ENCODE measurements at places on chromosomes 1 and 21.

DNA sequence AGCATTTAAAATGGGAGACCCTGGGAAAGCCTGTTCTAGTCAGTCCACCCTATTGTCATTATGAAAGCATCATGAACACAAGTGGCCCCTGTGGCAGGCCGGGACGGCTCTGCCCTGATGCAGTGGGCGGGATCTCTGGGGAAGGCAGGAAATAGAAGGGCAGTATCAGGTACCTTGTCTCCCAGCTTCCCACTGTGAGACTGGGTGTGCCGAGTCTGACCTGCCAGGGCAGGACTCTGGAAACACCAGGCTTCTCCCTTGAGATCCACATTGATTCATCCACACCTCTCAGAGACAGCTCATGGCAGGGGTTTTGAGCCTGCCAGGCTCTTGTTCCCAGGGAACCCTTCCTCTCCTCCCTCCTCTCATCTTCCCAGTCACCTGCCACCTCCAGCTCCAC is 24.5 kb upstream of the GNPAT start:
- DNase-seq, result no peak

DNA sequence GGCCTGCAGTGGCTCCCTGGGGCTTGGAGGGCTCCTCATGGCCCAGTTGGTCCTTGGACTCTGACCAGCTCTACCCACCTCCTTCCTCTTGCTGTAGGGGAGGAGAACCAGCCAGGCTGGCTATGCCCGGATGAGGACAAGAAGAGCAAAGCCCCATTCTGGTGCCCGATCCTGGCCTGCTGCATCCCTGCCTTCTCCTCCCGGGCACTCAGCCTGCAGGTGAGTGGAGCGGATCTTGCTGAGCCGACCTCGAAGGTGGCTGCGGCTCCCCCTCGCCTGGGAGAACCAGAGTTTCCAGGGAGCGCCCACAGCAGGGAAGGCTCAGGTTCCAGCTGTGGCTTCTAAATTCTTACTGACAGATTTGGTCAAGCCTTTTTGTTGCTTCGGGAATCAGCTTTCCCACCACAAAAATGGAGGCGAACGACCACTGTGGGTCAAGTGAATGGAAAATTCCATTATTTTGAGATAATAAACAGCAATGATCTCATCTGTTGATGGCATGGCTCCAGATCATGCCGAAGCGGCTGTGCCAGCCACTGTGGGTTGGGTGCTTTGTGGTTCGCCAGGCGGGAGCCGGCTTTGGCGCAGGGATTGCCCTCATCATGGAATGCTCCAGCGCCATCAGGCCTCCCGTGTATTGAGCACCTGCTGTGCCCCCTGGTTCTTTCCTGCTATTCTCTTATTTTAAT is 106.5 kb upstream of the ACTL8 start:
- no peak for DNase-seq

DNA sequence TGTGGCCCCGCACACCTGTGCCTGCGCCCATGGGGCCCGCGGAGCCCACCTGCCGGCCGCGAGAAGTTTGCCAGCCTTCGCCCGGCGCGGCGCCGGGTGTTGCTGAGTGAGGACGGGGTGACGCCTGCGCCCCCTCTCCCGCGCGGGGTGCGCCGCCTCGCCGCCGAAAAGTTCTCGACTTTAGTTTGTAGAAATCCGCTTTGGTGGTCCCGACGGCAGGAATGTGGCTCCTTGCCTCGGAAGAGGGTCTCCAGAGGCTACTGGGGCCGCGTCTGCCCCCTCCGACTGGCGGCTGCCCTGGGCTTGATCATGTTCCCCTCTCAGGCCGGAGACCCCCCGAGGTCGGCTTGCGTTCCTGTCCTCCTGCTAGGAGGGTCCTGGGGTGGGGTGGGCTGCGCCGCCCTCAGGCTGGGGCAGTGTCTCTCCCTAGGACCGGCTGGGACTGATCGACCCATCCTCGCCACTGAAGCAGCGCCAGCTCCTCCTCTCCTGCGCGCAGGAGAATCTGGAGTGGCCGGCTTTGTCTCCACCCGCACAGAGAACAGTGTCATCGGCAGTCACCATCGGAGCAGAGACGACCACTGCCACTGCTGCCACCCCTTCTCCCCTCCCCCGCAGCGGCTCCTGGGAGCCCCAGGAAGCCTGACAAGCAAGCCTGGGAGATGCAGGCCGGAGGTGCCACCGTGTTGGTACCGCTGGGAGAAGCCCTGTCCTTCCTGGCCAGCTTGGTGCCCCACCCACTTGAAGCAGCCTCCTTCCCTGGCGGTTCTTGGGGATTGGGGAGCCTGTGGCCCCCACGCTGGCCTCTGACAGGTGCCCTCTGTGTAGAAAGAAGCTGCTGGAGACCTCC is 553 bp upstream of the SLC30A2 start:
- no peak for DNase-seq

GRCh38 chr1:242546441-242546840 is 21.9 kb upstream of the PLD5 start:
- DNase-seq, result no peak

GRCh38 chr1:36279110-36279788 is 26.9 kb upstream of the SH3D21 start:
- no peak for DNase-seq

GRCh38 chr1:239811211-239811885 is 280.3 kb upstream of the FMN2 start:
- DNase-seq, result no peak

- no peak for DNase-seq
Measured at GRCh38 chr1:199242601-199243000, 603.8 kb downstream of the PTPRC start.

DNA sequence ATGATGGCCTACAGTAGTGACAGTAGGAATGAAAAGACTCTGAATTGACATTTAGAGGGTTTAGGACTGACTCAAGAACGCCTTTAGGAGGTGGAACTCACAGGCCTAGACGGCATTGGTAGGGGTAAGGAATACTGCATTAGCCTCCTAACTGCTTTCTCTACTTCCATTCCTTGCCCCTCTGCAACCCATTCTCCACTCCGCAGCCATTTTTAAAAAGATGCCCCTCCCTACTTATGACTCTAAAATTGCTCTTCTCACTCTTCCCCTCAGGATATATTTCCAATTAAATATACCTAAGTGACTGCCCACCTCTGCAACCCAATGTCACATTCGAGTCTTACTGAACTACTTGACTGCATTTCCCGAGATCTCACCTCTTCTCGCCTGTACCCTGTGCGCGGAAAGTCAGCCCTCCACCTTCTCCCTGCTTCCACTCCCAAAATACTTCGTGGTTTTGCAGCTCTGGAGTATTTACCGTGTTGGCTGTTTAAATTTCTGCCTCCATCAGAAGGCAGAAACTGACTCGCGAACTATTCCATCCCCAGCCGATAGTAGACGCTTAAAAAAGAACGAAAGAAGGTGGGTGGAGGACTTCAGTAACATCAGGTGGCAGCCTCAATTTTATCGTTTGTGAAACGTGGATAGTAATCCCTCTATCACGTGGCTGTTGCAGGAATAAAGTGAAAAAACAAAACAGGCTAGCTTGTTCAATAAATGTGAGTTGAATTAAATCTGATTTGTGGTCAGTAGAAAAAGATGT is 1.1 kb upstream of the YBX1 start:
- no peak for DNase-seq

- DNase-seq, result no peak
Measured at GRCh38 chr1:35600593-35600992, 27.5 kb downstream of the TFAP2E start.

- DNase-seq, result no peak
Measured at GRCh38 chr21:31537872-31538576, 121.5 kb upstream of the SOD1 start.

DNA sequence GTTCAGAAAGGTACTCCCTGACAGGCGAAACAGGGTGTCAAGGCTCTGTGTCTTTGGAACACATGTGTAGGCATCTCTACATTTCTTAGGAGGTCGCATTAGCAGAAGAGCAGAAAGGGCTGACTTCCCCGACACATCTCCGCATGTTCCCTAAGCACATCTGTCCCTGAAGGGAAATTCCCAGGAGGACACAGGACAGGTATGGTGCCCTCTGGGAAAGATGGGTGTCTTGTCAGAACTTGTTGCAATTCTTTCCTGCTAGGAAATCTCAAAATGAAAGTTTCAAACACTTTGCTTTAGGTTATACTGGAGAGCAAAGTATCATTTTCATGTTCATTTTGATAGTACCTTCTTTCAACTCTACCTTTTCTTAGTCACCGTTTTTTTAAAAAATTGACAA is 2.0 kb downstream of the DSCAM start:
- no peak for DNase-seq

DNA sequence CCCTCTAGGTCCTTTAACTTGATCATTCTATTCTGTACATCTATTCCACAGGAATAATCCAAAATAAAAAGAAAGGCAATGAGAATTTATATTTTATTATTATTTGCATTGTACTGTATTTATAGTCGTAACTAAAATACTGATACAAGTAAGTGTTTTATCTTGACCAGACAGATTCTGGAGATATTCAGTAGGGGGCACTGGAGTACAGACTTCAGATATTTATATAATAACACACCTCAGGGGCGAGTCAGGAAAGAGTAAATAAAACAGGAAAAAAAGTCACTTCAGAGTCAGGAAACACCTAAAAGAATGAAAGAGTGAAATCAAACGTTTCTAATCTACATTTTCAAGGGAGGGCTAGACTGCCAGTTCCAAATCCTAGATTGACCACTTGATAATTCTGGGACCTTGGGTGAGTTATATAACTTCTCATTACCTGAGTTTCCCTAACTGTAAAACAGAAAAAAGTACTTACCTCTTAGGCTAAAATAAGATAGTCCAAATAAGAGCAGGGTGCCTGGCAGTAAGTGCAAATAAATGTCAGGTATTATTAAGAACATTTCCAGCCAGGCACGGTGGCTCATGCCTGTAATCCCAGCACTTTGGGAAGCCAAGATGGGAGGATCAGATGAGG is 31.1 kb upstream of the MTF1 start:
- no peak for DNase-seq

- no peak for DNase-seq
Measured at GRCh38 chr1:70091811-70092210, 113.6 kb downstream of the LRRC40 start.

GRCh38 chr1:239765163-239765562 is 326.5 kb upstream of the FMN2 start:
- no peak for DNase-seq

- no peak for DNase-seq
Measured at GRCh38 chr21:28754127-28754611, 238.5 kb downstream of the LTN1 start.

- no peak for DNase-seq
Measured at GRCh38 chr1:8423692-8424538, 106.0 kb downstream of the SLC45A1 start.

DNA sequence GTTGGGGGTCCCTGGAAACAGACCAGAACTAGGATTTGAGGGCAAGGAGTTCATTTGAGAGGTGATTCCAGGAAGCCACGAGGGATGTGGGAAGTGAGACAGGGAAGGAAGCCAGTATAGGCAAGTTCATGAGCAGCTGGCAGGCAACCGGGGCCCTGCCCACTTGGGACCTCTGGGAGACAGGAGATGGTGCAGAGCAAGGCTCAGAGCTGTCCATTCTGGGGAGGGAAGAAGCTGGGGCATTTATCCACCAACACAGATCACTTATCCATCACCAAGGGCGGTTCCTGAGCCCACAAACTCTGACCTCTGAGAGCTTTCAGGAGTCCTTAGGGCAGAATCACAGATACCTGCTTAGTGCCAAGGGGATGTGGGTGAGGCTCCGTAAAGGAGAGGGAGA is 16.8 kb downstream of the EDN2 start:
- DNase-seq, result no peak

DNA sequence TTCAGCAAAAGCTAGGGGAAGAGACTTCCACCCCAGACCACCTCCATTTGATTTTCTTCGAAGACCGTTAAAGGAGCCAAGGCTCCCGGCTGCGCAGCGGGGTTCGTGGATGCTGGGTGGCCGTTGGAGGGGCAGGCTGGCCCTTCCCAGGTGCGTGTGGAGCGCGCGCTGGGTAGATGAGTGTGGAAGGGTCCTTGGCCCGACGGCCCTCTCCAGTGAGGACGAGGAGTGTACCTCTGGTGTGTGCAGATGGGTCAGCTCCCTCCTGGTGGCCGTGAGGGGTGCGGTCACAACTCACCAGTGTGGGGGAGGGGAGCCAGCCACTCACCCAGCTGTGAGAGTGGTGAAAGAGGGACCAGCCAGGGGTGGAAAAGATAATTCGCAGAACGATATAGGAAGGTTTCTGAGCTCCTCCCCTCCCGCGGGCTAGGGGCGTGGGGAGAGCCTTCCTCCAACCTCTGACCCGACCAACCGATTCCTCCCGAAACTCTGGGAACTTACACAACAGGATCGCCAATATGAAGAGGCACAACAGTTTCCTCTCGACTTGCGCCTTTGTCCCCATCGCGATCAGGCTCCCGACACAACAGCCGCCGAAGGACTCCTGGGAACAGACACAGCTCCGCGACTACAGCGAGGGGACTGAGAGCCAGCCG is at the start of gene F11R:
F11R (minus strand) TSS at position 644 of the 656 bp plus-strand sequence; CDS start at position 565, 79 bp downstream.
- DNase-seq, result no peak

DNA sequence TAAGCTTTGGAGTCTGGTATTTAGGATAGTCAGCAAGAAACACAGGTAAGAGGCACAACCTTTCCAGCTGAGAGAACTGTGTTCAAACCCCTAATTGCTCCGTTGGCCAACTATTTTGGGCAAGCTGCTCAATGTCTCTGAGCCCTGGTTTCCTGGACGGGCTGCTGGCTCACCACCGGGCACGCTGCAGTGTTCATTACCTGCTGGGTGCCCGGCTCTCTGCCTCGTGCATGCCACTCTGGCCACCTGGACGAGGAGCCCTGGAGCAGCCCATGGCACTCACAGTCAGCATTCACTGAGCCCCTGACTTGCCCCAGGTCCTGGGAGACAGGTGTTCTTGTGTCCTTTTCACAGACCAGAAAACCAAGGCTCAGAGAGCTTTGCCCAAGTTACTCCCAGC is 51.0 kb downstream of the DMRTB1 start:
- no peak for DNase-seq

GRCh38 chr21:33202464-33203363 is 27.0 kb upstream of the IFNAR2 start:
- no peak for DNase-seq

- no peak for DNase-seq
Measured at GRCh38 chr1:185886046-185886445, 151.9 kb downstream of the HMCN1 start.

- no peak for DNase-seq
Measured at GRCh38 chr1:63892632-63893395, 119.0 kb downstream of the ROR1 start.

DNA sequence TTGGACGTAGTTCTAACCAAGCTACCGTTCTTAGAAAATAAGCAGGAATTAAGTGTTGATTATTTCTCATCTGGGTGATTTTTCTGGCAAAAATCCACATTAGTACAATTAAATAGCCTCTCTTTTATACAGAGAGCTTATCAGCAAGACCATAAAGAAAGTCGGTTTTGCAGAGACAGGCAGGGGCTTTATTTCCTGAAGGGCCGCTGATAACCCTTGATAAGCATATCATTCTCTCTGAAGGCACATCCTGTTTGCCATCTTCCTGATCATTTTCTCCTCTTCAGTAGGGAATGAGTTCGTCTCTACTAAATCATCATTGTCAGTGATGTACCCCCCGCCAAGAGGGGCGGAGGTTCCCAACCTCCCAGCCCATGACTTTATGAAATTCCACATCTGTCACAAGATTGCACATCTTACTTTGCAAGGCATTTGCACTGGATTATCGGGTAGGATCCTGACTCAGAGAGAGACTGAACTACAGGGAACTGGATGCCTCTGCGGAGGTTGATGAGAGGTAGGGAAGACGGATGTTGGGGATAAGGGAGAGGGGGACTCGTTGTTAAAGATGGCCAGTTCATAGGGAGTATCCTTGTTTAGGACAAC is 115.7 kb downstream of the KCNJ6 start:
- DNase-seq, result no peak

All from stimulated activated CD4-positive, alpha-beta T cell treated with anti-CD3 and anti-CD28 coated beads, Interleukin-1b, Interleukin-23, amount 100 ng/mL, for 1 hour (primary cell).